Activated CD4-positive, alpha-beta T cell treated with anti-CD3 and anti-CD28 coated beads, Interleukin-2, amount 50 U/mL, for 16 hours (primary cell): ENCODE measurements at places on chromosomes 3 and 15.

DNA sequence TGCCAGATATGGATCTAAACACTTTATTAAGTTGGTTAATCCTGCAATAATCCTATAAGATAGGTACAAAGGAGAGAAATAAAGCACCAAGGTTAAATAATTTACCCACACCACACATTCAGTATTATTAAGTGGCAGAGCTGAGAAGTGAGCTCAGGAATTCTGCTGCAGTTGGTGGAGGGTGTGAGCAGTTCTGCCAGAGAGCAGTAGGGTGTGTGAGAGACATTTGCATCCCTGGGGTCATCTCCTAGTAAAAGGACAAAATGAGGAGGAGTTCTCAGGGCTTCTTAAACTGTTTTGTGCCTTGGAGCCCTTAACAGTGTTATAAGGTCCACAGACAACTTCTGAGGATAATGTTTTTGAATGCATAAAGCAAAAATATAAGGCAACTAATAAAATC, 484.5 kb downstream of the TAFA4 start:
- DNase-seq, result no peak

DNA sequence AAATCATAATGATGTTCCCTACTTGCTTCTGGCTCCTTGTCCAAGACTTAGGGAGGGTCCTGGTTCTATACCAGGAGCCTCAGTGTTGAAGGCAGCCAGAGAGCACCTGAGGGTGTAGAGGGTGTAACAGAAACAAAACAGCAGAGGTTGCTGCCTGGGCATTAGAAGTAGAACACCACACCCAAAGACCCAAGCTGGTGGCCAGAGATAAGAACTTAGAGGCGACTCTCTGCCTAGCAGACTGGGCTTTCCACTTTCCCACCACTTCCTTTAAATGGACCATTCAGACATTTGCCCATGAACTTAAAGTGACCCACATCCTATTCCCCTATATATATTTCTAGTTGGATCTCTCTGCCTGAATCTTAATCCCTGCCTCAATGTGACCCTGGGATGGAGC, 189.8 kb downstream of the KLF13 start:
- no peak for DNase-seq

GRCh38 chr3:66490214-66490613, 10.6 kb downstream of the LRIG1 start:
- peak; percentile 74 for DNase-seq

GRCh38 chr3:134249296-134249841, 1.3 kb downstream of the RYK start:
- no peak for DNase-seq

- DNase-seq, result peak; percentile 13
Measured at GRCh38 chr3:108134555-108134880, 43.7 kb upstream of the CD47 start.

- DNase-seq, result no peak
Measured at GRCh38 chr3:188326111-188326510, 172.2 kb downstream of the LPP start.

DNA sequence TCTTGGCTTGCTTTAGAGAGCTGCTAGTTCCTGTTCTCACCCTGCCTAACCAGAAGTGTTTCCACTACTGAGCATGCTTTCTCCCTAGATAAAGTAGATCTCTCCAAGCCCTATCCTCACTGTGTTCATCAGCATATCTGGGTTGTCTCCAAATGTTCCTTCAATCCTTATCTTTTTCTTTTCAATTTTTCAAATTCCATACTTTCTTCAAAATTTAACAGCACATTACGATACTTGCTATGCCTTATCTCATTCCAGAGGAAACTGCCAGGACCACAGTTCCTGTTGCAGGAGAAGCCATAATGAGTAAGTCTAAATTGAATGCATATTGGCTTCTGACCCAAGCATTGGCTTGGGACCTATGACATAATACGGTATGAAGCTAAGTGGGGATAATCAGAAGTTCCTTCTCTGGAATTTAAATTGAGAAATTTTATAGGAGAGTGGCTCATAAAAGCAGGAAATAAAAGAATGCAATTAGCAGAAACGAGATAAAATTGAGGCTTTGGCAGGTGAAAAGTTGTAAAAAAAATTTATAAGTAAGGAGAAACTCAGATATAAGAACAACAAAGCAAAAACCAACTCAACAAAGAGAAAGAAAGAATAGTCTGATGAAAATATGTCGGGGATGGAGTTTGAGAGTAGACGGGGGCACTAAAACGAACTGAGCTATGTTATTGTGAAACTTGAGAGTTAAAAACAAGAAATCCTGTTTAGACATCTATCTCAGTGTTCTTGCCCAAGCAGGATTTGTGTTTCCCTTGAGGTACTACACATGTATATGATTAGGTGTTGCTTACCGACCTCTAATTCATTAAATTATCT, 631.7 kb upstream of the CCDC54 start:
- DNase-seq, result no peak

- peak; percentile 56 for DNase-seq
Measured at GRCh38 chr3:49020330-49021212, 1.4 kb upstream of the NDUFAF3 start.

- DNase-seq, result no peak
Measured at GRCh38 chr3:188125076-188125475, 28.9 kb upstream of the LPP start.

DNA sequence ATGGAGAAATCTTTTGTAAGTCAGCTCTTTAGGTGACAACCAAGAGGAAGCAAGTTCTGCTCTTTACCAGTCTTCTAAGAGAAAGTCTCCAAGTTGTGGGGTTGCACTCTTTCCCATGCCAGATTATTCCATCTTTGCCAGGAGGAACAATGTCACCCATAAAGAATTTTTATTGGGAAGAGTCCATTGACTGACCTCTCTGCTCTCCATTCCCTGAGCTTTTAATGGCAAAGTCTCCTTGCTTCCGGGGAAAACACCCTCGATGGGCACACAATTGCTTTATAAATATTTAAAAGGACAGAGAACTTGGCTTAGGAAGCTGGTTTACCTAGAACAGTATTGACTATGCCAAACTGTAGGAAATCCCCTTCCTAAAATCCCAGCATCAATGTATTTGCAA, 19.9 kb upstream of the UBE2E1 start:
- DNase-seq, result no peak

- no peak for DNase-seq
Measured at GRCh38 chr3:171672124-171672523, 138.2 kb downstream of the PLD1 start.

- DNase-seq, result no peak
Measured at GRCh38 chr15:71338265-71338664, 223.0 kb downstream of the THSD4 start.

GRCh38 chr3:187259171-187259570, 32.4 kb downstream of the MASP1 start:
- DNase-seq, result no peak

DNA sequence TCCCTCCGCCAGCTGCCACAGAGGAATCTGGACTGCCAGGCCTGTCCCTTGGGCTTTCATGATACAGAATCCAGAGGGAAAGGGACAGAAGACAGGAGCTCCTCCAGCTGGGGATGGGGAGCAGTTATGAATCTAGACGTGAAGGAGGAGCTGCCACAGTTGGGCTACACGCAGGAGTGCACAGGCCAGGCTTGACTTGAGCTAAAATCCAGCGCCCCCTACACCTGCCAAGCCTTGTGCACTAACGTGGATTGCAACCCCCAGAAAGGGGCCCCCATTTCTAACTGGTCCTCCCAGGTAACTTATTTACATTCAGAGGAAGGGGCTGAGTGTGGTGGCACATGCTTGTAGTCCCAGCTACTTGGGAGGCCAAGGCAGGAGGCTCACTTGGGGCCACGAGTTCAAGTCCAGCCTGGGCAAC, 14.3 kb downstream of the KLHL6 start:
- no peak for DNase-seq

- no peak for DNase-seq
Measured at GRCh38 chr15:34765741-34766140, 10.9 kb upstream of the GJD2 start.

DNA sequence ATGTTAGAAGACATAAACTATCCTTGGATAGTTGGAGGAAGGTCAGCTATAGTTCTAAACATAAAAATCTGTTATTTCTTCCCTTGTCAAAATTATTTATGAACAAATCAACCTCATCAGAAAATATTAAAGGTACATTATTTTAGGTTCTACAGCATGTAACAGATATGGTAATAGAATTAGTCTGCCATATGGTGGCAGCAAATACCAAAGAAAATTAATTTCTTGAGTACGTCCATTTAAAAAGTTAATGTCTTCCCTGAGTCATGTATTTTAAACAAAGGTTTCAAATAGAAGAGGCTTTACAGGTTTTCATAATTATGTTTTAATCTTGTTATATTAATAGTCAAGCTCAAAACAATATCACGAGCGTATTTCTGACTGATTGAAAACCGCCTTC, 17.9 kb upstream of the ANKRD28 start:
- peak; percentile 29 for DNase-seq

- DNase-seq, result no peak
Measured at GRCh38 chr3:38986901-38987300, 64.8 kb downstream of the SCN11A start.

DNA sequence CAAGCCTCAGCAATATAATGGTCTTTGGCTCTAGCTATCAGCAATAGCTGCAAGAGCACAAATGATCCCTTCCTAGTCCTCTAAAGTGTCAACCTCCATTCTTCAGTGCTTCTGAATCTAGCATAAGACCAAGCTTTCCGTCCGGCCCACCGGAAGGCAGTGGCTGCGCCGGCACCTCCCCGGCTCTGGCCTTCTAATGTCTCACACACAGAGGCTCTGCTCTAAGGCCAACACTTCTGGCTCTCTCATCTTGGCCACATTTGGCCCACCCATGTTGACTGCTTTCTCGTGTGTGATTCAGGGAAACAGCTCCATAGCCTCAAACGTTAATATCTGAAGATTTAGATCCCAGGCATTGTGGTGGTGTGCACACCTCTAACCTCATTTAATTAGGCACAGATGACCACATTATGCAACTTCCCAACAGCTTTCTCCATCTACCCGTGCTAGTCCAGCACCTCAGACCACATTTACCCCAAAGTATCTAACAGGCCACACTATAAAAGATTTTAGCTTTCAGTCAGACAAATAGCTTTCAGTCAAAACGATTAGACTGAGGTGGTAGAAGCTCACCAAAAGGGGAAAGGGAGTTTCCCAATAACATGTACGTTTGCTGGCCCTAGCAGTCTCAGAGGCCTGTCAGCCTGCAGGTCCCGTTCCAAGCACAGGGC, 19.3 kb downstream of the SLC51A start:
- DNase-seq, result no peak

DNA sequence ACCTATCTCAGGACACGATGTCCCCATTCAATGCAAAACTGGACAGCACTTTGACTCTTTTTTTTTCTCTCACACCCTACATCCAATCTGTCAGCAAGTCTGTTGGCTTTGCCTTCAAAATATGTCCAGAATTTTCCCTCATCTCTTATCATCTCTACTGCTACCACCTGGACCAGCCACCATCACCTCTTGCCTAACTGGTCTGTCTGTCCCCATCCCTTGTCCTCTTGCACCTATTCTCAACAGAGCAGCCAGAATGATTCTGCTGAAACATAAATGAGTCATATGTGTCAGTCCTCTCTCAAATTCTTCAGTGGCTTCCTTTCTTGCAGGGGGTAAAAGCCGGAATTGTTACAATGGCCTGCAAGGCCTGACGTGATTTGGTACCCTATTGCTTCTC, 105.8 kb downstream of the CYP19A1 start:
- no peak for DNase-seq

DNA sequence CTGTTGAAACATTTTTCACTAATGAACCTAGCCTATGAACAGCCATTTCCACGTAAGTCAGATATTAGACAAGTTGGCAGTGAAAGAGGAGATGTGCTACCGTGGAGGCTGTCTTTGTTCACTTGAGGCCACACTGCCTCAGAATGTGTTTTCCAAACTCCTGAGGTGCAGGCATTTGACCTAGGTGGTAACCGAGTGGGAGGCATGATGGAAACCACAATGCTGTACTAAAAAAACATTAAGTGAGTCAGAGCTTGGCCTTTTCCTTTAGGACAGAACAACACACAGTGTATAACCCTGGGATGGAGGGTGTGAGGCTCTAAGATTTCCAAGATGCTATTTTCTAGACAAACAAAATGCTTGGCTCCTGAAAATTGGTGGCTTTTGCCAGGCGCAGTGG, 406.3 kb downstream of the SOX2 start:
- no peak for DNase-seq

DNA sequence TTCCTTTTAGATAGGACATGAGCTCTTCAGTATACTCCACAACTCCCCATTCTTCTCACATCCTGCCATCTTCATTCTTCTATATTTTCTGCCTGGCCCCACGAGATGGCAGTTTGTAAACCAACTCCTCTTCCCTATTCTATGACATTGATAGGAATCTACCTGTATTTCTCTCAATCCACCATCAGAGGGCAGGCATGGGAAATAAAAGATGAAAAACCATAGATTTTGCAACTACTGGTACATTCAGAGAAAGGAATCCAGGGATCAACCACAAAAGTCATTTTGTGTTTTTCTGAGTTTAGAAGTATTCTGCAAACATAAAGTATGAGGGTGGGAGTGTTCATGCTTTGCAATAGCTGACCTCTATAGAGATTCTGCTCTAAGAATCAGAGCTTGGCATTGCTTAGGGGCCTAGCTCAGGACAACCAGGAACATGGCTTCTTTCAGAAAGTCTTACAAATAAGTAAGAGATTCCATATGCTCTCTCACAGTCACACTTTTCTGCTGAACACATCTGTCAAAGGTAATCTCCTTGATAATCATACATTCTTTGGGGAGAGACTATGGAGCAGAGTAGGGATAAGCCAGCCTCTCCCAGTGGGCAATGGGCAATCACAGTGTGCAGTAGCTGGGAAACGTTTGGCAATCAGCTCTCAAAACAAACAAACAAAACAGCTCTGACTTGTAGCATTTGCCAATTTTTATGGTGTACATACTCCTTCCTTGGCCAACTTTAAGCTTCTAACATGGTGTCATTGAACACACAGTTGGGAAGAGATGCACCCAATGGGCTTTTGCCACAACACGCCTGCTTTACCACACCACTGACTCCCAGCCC, 43.1 kb upstream of the SLC25A36 start:
- peak; percentile 46 for DNase-seq

- no peak for DNase-seq
Measured at GRCh38 chr3:167700046-167700445, 34.6 kb downstream of the PDCD10 start.

- no peak for DNase-seq
Measured at GRCh38 chr3:27556887-27557286, 72.7 kb upstream of the SLC4A7 start.

DNA sequence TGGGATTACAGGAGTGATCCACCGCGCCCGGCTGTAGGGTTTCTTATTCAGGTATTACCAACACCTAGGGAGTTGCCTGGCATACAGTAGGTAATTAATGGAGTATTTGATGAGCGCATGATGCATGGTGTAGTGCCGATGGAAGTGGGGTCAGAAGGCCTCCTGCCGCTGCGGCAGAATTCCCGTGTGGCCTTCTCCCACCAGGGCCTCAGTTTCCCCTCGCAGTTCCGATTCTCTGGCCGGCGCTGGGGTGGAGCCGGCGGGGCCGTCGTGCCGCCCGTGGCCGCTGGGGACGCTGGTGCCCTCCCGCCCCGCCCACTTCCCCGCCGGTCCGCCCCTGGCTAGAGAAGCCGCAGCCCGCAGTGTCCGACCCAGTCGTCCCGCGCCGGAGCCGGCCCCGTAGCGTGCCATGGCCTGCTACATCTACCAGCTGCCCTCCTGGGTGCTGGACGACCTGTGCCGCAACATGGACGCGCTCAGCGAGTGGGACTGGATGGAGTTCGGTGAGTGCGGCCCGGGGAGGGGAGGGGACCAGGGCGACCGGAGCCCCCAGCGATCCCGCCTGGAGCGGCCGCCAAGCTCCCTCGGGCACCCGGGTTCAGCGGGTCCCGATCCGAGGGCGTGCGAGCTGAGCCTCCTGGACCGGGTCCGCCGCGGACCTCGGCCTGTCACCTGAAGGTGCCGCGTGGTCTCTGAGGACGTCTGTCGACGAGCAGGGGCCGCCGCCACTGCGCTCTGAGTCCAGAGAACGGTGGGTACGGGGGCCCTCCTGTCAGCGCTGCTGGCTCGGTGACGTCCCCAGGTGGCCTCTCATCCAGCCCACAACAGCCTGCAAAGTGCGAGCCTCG, at the start of gene IRAK2:
TSS of gene IRAK2 (plus strand) at position 374 of the 848 bp plus-strand sequence. CDS start at position 410, 36 bp downstream.
- DNase-seq, result peak; percentile 51
